AG10803 (cell line): ENCODE measurements at places on chromosomes 4 and X.

GRCh38 chr4:119493419-119493818, 135.2 kb downstream of the PDE5A start:
- DNase-seq = peak; percentile 27

- DNase-seq = peak; percentile 93
Observed at GRCh38 chr4:1010395-1011021, 918 bp upstream of the FGFRL1 start.

GRCh38 chr4:167786504-167786903, 305.8 kb upstream of the ANXA10 start:
- no peak for DNase-seq

DNA sequence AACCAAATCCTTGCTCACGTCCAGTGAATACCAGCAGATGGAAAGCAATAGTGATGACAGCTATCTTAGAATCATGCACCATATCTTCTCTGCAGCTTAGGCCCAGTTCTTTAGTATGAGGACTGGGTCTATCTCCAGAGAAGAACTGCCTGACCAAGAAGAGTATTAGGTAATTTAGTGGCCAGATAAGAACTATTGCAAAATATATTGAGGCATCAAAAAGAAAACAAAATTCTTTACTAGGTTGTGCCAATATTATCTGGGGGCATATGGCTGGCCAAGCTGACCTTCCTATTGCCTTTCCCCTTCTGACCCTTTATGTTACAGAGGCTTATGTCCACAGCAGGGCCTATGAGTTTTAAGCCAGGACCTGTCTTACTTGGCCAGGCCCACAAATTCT, 91.2 kb downstream of the RLIM start:
- DNase-seq = no peak

DNA sequence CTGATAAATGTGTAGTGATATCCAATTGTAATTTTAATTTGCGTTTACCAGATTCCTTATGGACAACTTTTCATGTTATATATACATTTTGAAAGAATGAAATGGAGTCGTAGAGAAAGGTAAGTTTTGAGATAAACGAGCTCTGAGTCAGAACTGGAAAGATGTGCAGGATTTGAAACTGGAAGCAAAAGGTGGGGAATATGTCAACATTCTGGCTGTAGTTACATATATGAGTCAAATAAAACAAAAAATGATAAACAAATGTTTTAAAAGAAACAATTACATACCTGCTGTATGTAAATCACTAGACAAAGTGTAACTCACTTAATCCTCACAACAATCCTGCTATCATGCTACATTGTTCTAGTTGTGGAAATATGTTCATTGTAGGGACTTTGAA, 84.0 kb downstream of the LPAR4 start:
- no peak for DNase-seq

- peak; percentile 76 for DNase-seq
Observed at GRCh38 chrX:74420196-74421035, 877 bp upstream of the SLC16A2 start.

- peak; percentile 6 for DNase-seq
Observed at GRCh38 chr4:114250439-114250891, 271.0 kb upstream of the ARSJ start.

- DNase-seq = peak; percentile 7
Observed at GRCh38 chr4:54169176-54169575, 59.9 kb upstream of the PDGFRA start.

DNA sequence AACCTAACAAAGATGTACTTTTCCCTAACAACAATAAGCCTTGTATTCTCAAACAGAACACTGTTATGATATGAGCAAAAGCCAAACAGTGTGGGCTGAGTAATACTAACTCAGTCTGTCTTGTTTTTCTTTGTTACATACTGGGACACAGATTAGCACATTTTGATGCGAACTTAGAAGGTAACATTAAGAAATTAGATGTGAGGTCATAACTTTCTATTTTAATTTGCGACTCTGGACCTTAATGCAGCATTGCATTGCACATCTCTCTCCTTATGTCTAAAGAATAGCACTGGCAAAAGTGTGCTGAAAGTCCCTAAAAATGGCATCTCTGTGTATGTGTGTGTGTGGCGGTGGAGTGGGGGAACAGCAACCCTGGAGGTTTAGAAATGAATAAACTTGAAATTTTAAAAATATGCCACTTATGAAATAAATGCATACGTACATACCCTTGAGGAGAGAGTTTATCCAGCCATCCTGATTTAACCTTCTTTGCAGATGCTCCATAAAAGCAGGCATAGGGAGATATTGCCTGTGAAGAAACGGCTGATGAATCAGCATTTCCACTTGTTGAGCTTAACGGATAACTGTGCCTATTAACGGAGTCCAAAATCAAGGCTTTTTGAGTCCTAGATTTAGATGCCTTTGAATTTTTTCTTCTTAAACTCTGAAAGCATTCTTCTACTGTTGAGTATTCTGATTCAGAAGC, 34.2 kb downstream of the ARAP2 start:
- no peak for DNase-seq

DNA sequence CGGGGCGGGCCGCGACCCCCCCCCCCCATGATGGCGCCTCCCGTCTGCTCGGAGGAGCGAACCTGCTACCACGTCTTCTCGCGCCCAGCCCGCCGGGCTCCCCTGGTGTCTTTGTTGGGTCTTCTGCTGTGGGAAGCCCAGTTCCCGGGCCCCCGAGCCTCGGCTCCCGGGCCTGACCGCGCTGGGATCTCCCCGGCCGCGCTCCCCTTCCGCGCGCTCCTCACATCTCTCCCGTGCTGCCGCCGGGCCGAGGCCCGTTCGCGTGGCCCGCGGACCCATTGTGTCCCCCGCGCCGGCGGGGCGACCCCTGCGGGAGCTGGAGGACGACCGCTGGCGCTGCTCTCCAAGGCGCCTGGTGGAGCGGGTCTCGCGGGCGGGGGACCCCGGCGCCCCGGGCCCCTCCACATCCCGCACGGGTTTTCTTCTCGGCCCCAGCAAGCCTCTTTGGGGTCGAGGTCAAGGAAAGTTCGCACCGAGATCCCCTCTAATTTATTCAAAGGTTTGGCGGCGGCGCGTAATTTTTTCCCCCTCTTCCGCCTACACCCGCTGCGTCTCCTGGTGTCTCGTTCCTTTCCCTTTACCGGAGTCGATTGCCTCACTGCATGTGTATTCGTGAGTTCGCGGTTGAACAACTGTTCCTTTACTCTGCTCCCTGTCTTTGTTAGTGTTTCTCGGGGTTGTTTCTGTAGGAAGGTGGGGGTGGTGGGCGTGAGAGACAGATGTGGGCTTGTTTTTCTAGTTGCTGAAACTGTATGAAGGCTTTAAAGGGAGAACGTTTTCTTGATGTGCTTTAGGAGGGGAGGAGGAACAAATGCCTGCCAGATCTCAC, 770 bp downstream of the SMAD1 start:
- DNase-seq = peak; percentile 67

- DNase-seq = no peak
Observed at GRCh38 chrX:74779175-74779574, 146.1 kb downstream of the NEXMIF start.

GRCh38 chr4:137238456-137239162, 293.7 kb downstream of the PCDH18 start:
- no peak for DNase-seq
